Stimulated activated CD8-positive, alpha-beta memory T cell treated with anti-CD3 and anti-CD28 coated beads, Interleukin-4, amount 100 ng/mL, for 4 hours (primary cell): ENCODE measurements at places on chromosomes 11 and 22.
A peak's percentile ranks its signal among the peaks of the same experiment; 100 is the strongest.

DNA sequence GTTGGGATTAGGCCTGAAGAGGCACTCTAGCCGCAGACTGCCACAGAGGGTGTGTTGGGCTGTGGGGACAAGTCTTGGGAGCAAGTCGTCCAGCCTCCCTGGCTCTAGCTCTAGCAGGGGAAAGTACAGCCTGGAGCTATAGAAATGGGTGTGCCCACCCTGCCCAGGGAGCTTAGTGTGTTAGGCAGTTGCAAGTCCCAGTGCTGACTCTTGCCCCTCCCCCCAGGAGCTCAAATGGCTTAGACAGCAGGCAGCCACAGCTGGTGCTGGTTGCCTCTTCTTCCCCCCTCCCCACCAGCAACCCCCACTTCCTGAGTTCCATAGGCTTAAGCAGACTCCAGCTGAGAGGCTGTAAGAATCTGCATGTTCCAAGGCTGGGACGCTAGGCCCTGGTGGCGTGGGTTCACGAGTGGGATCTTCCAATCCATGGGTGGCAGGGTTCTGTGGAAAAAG lies 61.2 kb downstream of the GUCY1A2 start:
- DNase-seq: no peak

DNA sequence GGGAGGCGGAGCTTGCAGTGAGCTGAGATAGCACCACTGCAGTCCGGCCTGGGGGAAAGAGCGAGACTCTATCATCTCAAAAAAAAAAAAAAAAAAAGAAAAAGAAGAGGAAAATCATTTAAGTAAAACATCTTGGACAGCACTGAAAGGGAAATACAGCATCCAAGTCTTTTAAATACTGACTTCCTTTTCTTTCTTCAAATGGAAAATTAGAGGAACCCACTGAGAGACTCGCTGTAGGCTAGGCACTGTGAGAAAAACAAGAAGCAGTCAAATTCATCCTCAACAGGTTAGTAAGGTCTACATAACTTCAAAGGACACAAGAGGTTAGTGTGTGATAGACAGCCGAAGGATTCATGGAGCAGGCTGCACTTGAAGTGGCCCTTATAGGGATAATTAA lies 243.7 kb downstream of the BLID start:
- DNase-seq: no peak

GRCh38 chr11:6480299-6480914 lies 724 bp downstream of the ARFIP2 start:
- DNase-seq: no peak

DNA sequence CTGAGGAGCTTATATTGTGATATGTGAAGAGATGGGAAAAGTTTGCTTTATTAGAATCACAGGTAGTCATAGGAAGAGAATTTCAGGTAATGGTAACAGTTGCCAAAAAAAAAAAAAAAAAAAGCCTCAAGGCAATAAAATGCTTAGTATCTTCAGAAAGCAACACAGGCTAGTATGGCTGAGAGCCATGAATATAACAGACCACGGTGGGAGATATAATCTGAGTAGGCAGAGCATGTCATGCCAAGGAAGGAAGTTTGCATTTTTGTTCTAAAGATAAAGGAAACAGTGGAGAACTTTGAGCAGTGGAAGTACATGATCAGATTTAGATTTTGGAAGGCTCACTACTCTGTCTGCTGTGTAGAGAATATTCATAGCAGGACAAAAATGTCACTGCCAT lies 211.4 kb downstream of the ETS1 start:
- no peak for DNase-seq

DNA sequence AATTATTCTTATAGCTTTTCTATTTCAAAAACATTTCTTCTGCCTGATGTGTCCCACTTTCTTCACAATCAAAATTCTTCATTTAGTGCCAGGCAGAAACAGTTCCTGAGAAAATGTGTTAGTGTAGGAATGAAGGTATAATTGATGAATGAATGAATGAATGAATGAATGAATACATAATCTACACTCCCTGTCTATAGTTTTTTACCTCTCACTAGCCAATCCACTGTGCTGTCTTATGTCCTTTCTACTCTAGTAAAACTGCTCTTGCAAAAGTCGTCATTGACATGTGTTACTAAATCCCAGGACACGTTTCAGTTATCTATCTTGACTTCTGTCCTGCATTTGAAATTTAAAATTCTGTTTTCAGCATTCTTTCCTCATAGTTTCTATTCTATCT lies 42.9 kb downstream of the CHORDC1 start:
- no peak for DNase-seq

DNA sequence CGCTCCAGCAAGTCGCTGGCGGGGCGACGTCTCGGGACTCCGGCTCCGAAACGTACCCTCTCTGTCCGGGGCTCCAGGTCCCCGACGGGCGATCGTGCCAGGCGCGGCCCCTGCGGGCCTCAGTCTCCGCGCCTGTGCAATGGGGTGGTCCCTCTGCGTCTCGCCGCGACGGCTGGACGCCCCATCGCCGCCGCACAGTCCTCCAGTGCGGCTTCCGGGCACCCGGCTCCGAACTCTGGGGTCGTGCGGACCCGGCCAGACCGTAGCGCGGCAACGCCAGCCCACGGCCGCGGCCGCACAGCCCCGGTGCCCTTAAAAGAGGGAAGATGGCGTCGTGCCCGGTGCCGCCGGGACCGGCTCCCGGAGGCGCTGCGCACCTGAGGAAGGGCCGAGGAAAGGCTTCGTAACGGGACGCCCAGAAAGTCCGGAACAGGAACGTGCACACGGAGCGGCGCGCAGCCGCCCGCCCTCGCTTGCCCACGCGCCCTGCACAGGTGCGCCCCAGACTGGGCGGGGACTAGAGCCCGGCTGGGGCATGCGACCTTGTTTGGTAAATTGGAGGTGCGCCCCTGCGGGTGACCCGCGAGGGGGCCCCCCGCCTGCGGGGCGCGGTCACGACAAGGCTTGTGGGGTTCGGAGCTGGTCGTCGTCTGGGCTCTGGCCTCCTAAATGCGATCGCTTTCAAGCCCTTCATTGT lies 525 bp downstream of the BIK start:
- DNase-seq: peak; percentile 13

- DNase-seq: no peak
Observed at GRCh38 chr11:45483416-45483815, 182.0 kb downstream of the CHST1 start.

DNA sequence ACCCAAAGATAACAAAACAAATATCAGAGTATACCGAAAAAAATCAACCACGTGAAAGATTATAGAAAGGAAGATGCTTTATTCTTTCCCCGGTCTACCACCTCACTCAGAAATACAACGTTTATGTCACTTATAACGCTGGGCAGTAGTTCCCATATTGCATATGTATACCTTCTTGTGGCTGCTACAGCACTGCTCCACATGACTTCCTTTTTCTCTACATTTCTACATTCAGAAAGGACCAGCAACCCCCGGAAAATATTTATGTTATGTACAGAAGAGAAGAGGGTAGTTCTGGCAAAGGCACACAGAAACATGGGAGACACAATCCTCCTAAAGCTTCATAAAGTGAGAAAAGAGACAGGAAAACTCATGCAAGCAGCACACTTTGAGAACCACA lies 56.8 kb downstream of the MTMR2 start:
- DNase-seq: no peak

GRCh38 chr11:2796508-2797113 lies 89.0 kb downstream of the CDKN1C start:
- DNase-seq: no peak

- no peak for DNase-seq
Observed at GRCh38 chr11:107203656-107204055, 185.4 kb upstream of the GUCY1A2 start.

- DNase-seq: no peak
Observed at GRCh38 chr11:91263496-91264365, 960.9 kb upstream of the FAT3 start.

- DNase-seq: no peak
Observed at GRCh38 chr22:30238661-30239487, 7.7 kb downstream of the LIF start.

- DNase-seq: no peak
Observed at GRCh38 chr11:100151944-100152343, 535.1 kb upstream of the ARHGAP42 start.

GRCh38 chr22:38455530-38456271 lies 702 bp upstream of the KCNJ4 start:
- DNase-seq: no peak

GRCh38 chr11:28666632-28667031 lies 558.4 kb downstream of the METTL15 start:
- DNase-seq: no peak

- DNase-seq: no peak
Observed at GRCh38 chr11:61092908-61093763, 9.2 kb upstream of the CD5 start.

DNA sequence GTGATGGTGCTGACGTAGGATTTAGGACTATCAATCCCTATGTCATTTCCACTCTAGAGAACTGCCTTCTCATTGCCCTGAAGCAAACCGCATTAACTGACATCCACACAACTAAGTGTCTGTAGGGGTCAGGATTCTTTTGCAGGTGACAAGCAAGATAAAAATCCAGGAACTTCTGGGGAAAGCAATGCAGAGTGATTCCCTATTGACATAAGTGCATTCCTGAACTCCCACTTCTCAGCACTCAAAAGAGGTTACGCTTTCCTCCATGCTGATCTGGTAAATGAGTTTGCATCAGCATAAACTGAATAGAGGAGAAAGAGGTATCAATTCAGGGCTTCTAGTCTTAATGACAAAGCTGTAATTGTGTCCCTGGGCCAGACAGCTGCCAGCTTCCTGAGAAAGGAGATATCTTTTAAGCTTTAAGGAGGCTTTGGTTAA lies 224.6 kb upstream of the ISX start:
- DNase-seq: no peak
